ENCODE measurements at places on chromosomes 2 and 18. TPM values are rescaled to one million over a fixed set of nuclear protein-coding genes. Genes with fewer than 3 reads are reported as not detected.

Gene CFAP221
- total RNA-seq, result not detected

DNA sequence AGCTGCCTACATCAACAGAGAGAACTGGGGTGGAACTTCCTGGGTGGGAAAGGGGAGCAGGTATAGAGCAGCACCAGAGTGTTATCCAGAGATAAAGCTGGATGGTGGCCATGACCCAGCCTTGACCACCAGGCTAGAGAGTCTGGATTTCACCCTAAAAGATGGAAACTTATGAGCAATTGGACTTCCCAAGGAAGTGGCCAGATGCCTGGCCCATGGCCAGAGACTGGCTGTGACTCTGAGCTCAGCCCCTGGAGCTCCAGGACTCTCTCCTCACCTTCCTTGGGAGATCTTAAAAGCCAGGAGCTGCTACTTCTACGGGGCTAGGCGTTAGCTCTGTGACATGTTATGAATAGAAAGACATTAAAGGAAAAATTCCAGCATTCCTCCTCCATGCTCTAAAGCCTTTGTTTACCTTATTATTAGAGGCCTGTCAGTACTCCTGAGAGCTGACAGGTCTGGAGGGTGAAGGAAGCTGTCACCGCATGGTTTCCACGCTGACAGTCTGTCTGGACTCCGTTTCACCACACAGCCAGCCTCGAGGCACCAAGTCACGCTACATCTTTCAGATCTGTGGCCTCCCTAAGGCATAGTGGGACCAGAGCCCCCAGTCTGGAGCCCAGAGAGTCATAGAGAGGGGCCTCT is 260.0 kb upstream of the SIX2 start:
- no peak overlapping the region for H3K4me3 ChIP-seq
- H3K4me1 ChIP-seq, result peaks cover 11% of the 10 kb centered on the region
- no peak for DNase-seq
- peaks cover 14% of the 10 kb centered on the region for H3K27me3 ChIP-seq
- no peak overlapping the region for H3K27ac ChIP-seq
- H3K36me3 ChIP-seq, result no peaks in the 10 kb centered on the region

Gene SNTG2
- 3.5 TPM for total RNA-seq

Gene SLC16A14
- 0.72 TPM for total RNA-seq
